ENCODE measurements at places on chromosomes 7 and 10.
A peak's percentile ranks its signal among the peaks of the same experiment; 100 is the strongest.

DNA sequence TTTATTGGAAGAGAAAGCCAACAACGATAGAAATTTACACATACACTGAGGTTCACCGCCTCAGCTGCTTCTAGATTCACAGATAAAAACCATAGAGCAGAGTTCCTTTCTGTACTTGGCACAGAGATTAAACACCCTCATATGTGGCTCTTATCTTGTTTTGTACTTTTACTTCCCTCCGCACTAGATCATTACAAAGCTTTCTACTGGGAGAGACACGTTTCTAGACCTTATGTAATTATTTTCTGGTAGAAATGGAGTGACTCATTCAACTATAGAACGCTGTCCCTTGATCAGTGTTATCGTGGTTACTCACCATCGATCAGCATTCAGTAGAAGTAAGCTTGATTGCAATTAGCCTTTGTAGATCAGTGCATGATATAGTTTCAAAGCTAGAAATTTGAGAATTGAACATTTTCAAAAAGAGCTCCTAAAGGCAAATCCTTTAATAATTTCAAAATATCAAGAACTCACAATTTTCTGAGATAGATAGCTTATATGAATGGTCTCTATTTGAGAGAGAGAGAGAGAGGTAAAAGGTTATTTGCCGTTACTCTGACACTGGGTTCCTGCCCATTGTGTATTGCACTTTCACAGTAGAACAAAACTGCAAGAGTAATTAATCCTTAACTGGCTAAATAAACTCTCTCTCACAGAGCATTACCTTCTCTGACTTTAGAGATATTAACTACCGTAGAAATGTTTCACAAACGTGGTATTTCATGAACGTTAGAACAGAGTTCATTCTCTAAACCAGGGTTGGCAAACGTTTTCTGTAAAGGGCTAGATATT, 26.1 kb upstream of the DNAJC1 start:
- no peak for DNase-seq

DNA sequence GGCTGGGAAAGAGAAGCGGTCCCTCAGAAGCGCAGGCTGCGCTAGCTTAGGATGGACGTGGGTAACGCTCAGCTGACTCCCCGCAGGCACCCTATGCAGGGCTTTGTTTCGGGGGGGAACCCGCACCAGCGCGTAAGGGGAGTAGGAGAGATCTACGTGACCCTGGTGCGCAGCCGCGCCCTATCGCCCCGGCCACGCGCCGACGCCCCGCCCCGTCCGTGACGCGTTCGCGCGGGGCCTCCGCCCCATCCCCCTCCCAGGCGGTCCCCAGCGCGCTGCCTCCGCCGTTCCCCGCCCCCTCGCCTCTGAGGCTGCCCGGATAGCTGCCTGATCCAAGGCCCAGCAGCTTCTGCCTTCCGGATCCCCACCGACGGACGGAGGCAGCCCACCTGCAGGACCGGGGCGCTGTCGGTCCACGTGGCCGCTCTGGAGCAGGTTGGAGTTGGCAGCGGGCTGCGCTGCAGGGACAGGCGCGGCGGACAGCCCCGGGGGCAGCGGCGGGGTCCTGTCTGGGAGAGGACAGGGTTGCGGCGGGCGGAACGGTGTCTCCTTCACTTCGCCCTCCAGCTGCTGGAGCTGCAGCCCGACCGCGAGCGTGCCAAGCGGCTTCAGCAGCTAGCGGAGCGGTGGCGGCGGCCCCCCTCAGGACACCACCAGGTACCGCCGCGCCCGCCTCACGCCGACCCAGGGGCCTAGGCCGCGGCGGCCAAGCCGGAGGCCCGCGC, at the start of gene VDAC2:
Gene VDAC2 (plus strand): TSS at position 515 of the 725 bp plus-strand sequence. CDS start 363 bp downstream, outside the sequence.
- DNase-seq = peak; percentile 97

GRCh38 chr7:77481615-77482014, 55.5 kb upstream of the PTPN12 start:
- DNase-seq = no peak

DNA sequence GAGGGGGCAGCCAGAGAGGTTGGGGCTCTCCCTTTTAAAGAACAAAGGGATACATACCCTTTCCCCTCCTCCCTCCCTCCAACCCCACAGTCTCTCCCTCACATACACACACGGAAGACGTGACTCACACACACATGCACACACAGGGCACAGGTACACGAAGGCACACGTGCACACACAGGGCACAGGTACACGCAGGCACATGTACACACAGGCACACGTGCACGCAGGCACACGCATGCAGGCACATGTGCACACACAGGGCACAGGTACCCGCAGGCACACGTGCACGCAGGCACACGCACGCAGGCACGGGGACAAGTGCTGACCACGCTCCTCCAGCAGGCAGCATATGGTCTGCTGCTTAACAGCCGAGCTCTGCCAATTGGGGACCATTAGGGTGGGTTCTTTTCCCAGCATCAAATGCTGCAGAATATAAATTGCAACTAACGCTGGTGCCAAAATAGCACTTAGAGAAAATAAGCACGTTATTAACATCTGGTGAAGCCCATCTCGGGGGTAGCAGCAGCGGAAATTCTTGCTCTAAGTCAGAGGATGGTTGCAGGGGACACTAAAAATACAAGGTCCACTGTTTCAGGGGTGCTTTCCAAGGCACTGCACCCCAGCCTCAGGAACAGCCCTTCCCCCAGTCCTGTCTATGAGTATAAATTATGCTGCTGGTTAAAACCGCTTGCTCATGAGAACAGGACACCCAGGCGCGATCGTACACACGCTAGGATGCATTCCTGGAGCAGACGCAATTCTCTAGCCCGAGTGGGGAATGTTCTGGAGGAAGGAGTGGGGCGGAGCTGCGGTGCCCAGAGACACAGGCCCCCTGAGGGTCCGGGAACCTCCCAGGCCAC, 55.2 kb upstream of the TNRC18 start:
- no peak for DNase-seq

DNA sequence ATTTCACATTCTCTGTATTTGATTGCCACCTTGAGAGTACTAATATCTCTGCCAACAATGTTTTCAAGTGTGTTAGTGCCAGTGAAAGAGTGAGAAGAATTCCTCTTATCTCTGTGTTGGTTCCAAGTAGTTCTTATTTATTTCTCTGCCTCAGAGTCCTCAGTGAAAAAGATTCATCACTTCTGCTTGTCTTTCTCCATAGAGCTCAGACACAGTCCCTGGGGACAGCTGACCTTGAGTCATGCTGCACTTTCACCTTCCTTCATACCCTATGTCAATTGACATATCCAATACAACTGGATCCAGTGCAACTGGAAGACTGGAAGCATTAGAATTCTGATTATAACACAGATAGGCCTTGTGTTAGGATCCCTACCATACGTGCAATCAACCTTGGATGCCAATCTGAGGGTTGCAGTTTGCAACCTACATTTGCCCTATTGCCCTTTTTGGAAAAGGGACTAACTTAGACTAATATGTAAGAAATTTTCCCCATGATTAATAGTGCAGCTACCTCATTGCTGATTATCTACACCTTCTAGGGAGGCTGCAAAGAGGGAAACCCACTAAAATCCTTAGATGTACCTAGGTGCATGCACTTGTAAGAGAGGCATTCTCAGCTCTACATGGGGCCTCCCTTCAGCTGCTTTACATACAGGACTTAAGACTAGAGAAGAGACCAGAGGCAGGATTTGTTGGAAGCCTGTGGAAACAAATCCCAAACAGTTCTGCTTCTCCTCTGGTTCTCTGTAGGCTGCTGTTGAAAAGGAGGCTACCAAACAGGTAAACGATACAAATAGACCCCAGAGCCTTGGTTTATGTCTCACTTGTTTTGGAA, 8.4 kb downstream of the IFIT2 start:
- no peak for DNase-seq

- no peak for DNase-seq
Measured at GRCh38 chr10:29763396-29763795, 128.6 kb upstream of the SVIL start.

GRCh38 chr10:89029785-89030437, 39.3 kb downstream of the FAS start:
- peak; percentile 34 for DNase-seq

GRCh38 chr10:79417731-79418130, 27.7 kb downstream of the ZCCHC24 start:
- DNase-seq = no peak

GRCh38 chr7:3453398-3453797, 152.3 kb downstream of the SDK1 start:
- no peak for DNase-seq

- no peak for DNase-seq
Measured at GRCh38 chr10:76631884-76632766, 1005.5 kb downstream of the KCNMA1 start.

DNA sequence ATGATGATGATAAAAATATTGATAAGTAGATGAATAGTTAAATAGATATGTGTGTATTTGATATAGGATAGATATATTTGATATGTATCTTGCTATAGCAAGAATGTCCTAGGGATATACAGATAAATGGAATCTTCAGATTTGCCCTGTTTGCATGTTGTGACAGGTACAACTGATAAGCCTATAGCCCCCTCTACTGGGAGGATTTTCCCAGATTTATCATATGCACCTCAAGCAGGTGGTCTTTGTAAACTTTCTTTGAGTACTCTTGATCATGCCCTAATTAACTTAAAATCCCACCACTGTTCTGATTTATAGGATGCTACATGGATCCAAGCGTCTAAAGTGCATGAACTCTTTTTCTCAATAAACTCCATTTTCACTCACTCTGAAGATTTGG, 1050.7 kb downstream of the SORCS3 start:
- DNase-seq = no peak

DNA sequence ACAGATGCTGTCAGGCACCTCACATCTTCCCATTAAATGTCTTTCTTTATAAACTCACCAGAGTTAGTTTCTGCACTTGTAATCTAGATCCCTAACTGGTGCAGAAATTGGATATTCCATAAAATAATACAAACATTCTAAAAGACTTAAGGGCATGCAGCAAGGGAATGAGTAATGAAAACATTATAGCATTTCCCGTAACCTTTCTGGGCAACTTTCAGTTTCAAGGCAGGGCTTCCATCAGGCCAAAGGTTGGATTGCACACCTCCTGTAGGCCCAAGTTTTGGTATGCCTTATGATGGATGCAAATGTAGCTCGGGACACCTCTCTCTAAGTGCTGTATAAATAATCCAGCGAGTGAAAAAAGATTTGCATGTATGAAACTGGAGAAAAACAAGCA, 129.9 kb upstream of the LYZL2 start:
- DNase-seq = no peak

DNA sequence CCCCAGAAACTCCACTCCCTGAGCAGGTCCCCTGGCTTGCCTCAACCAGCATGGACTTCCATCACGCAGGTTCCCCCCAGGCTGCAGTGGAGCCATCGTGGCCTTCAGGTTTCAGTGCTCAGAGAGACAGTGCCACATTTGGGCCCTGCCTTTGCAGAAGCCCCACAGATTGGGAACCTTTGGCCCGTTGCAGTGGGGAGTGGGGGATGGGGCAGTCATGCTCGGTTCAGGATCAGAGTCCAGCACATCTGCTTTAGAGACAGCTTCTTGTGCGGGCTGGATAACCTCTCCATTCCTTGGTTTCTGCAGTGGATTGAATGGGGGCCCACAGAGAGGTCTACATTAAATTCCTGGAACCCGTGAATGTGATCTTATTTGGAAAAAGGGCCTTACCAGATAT, 183.9 kb downstream of the EBF3 start:
- DNase-seq = no peak
